ENCODE measurements at places on chromosomes 7 and 10. TPM values are rescaled to one million over a fixed set of nuclear protein-coding genes. Genes with fewer than 3 reads are reported as not detected.

CHPF2 gene
- 64.1 TPM for total RNA-seq

FAM24A gene
- total RNA-seq, result not detected

GRCh38 chr10:100836891-100837290 lies 75.9 kb upstream of the SLF2 start:
- DNase-seq, result no peak

- no peak for DNase-seq
Measured at GRCh38 chr10:77896058-77896457, 30.5 kb downstream of the DLG5 start.

GRCh38 chr7:11217848-11218565 lies 244.3 kb downstream of the PHF14 start:
- DNase-seq, result no peak

DNA sequence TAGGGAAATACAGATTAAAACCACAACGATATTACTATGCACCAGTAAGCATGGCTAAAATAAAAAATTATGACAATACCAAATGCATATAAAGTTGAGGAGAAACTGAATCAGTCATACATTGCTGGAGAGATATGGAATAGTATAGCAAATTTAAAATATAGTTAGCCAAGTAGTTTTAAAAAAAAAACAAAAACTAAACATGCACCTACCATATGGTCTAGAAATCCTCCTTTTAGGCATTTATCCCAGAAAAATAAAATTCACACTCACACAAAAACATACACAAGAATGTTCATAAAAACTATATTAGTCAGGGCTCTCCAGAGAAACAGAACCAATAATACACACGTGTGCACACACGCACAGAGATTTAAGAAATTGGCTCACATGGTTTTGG lies 175.8 kb downstream of the IPMK start:
- no peak for DNase-seq

DNA sequence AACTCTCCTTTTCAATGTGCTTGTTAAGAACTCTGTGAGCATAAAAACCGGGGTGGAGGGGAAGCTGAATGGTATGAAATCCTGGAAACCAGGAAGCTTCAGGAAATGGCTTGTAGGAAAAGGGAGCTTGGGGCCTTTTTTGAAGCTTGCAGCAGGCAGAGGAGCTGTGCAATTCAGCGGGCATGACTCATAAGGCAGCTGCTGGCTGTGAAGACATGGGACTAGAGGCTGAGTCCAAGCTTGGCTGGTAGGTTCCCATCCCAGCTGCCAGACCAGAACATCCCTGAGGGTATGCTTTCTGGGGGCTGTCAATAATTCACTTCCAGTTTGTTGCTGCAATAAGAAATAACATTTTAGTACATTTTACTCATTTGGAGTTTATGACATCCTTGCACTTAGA lies 36.8 kb upstream of the CDC14C start:
- DNase-seq, result no peak

DNA sequence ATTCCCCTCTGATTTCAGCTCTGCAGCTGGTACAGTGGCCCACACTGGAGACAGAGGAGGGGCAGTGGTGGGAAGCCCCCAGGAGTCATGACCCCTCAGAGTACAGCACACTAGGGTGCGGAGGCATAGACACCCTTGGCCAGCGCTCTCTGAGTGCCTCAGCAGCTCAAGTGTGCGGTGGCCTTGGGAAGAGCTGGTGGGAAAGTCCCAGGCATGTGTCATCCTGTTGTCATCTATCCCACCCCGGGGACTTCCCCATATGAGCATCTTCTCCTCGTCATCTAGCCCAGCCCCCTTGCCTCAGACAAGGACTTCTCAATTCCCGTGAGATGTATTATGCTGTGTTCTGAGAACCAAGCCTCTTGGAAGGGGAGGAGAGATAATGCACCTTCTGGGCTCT lies 15.6 kb upstream of the PPIF start:
- peak; percentile 71 for DNase-seq
